ENCODE measurements at places on chromosomes 7 and 10.

- no peak for DNase-seq
Observed at GRCh38 chr7:12524794-12525386, 45.6 kb upstream of the SCIN start.

DNA sequence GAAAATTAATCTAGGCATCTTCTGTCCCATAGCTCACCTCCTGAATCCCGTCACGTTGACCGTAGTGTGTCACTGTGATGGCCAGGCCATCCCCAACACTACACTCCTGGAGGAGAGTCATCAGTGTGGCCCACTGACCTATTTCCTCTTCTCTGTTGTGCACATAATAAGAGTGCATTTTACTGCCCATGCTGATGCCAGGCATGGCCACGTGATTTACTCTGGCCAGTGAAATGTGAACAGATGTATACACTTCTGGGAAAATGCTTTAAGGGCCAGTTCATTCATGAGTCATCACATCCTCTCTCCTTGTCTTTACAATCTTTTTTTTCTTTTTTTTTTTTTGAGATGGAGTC, 101.9 kb upstream of the PIP4K2A start:
- peak; percentile 68 for DNase-seq

GRCh38 chr10:23342213-23342884, 2.2 kb downstream of the C10orf67 start:
- DNase-seq: no peak

DNA sequence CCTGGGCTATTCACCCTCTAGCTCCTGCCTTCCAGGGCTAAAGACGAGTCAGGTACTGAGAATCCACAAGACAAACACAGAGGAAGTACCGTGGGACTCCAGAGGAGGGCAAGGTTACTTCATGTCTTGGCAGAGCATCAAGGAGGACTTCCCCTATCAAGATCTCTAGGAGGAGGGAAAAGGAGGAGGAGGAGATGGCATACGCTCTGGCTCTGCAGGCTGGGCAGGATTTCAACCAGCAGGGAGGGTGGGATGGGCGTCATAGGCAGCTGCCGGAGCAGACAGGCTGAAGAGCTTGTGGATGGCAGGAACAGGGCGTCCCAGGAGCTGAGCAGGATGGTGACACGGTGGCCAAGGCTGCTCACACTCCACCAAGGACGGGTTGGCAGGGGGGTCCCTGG, 21.3 kb downstream of the MDH2 start:
- DNase-seq: no peak

DNA sequence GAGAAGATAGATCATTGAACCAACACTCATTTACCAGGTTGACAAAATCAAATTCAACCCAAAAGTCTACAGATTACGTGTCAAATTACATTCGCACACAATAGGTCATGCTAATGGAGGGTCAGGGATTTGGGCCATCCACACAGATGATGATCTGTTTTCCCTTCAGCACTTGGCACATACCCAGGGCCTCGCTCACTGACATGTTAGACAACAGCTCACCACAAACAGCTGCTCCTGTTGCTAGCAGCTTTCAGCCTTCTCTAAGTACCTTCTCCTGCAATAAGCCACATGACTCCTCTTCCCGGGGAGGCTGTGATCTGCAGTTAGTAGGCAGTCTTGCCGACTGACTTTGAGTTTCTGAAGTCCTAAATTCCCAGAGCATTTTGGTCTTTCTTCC, 18.4 kb downstream of the NKX2-3 start:
- DNase-seq: no peak

DNA sequence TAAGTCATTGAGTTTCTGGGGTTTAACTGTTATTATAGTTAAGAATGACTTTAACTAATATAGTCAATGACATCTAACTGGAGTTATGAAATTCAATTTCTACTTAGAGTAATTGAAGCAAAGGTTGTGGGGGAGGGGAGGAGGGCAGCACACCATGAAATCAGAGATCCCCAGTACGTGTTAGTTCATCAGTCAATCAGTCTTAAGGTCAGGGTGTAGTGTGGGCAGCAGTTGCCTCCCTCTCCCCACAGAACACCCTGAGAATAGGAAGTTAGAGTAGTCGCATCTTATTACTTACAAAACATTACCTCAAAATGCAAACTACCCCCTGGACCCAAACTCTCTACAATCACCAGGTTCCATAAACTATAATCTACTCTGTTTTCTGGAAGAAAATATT, 7.0 kb upstream of the HPS1 start:
- no peak for DNase-seq

GRCh38 chr10:8037941-8038894, 16.3 kb upstream of the GATA3 start:
- DNase-seq: peak; percentile 28

DNA sequence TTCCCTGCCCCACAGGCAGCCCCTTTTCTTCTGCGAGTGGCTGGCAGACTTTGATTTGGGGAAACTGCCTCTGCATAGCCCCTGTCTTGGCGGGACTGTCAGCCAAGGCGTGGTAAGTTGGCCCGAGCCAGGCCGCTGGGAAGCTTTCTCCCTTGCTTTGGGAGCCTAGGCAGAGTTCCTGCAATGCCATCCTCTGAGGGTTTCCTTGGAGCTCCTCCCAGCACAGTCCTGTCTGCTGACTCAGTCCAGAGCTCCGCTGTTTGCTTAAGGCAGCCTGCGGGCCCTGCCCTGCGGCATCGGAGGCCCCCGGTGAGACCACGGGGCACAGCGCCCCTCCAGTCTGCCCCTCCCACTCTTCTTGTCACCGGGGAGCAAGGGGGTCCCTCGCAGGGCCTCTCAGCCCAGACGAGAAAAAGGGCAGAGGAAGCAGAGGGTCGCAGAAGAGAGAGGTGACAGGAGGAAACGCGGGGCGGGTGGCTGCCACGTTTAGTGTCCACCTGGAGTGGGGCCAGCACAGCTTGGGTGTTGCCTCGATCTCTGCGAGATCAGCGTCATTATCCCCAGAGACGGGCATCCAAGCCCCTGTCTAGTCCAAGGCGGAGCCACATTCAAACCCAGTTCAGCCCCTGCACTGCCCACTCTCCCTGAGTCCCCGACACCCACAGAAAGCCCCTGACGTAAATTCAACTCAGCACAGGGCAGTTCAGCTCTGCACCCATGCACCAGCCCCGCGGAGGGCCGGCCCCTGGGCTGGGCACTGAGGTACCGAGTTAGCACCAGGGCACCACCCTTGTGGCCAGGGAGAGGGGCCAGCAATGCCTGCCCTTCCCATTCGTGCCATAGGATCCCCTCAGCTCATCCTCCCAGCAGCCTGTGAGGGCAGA, 59.0 kb upstream of the CHST15 start:
- DNase-seq: peak; percentile 89

GRCh38 chr10:69938541-69938991, 114.1 kb upstream of the MACROH2A2 start:
- DNase-seq: no peak

DNA sequence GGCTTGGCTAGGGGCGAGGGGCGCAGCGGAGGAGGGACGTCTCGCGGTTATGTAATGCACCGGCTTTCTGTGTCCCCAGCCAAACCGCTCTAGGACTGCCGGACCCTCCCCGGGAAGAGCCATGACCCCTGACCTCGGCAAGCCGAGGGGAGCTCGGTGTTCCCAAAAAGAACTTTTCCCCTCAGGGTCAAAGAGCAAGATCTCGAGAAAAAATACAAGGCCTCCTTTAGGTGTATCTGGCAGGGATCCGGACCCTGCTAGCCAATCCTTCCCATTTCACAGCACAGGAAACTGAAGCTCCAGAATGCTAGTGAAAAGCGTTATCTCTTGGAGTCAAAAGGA, 590 bp upstream of the SLC16A12 start:
- no peak for DNase-seq

- DNase-seq: no peak
Observed at GRCh38 chr10:37860494-37861190, 3.2 kb upstream of the ZNF248 start.

DNA sequence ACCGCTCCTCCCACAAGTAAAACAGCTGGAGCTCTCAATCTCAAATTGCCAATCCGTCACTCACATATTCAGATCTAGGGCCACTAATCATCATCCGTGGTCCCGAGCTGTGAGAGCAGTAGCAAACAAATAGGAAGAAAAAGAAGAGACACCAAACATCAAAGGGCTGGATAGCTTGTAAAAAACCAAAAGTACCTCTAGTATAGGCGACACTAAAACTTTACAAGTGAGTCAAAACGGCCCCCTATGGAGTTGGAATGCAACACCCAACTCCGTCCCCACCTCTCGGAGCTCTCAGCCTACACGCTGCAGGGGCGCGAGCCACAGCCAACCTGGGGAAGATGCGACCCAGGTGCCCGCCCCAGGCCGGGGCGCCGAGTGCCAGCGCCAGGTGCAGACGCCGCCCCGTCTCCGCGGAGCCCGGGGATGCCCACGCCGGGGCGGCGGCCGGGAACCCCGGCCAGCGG, 581 bp downstream of the FAM3C start:
- DNase-seq: no peak

- no peak for DNase-seq
Observed at GRCh38 chr7:110704225-110704624, 386.7 kb upstream of the LRRN3 start.

DNA sequence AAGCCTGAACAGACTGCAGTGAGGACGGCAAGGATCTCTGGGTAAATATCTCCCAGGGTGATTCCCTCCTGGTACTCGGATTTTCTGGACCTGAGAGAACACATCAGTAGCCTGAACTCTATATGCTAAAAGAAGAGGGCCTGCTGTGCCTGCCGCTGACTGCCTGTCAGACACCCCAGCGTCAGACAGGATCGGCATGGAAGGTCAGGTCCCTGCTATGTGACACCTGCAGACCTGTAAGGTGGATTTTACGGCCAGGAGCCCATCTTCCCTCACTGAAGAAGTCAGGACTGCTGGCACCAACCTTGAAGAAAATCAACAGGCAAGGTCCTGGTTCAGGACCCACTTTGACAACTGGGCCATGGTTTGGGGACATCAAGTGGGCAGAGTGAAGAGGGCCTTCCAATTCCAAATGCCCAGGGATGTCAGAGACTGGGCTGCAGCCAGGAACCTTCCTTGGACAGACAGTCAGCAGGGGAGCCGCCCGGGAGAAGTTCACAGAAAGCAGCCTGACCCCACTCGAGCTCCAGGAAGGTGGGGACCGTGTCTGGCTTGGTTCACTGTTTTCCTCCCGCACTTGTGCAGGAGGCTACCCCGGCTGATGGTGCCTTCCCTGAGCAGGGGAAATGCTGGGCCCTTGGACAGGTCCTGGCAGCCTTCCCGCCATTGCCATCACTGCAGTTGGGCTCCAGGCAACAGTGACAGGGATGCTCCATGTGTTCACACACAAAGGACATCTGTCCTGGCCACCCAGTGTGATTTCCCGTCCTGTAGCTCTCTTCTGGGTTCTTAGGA, 91.8 kb upstream of the LANCL2 start:
- DNase-seq: no peak

GRCh38 chr7:129615018-129615417, 3.5 kb downstream of the NRF1 start:
- no peak for DNase-seq

DNA sequence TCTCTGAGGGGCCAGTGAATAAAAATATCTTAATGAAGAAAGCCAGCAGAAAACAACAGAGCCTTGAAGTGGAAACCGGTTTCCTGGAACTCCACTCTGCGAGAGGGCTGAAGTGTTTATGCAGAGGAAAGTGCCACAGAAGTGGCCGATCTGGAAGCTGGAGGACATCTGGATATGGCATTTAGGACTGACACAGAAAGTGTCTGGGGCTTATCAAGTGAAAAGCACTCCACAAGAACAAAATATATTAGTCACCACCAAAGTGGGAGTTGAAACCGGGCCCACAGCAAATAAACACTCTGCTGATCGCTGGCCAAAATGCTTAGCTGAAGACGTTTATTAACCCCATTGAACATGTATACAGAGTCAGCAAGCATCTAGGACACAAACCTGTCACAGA, 7.8 kb downstream of the NOD1 start:
- no peak for DNase-seq

- peak; percentile 47 for DNase-seq
Observed at GRCh38 chr7:39609113-39609934, 14.0 kb upstream of the RALA start.

GRCh38 chr10:133122171-133122935, 34.6 kb downstream of the ADGRA1 start:
- DNase-seq: peak; percentile 72

DNA sequence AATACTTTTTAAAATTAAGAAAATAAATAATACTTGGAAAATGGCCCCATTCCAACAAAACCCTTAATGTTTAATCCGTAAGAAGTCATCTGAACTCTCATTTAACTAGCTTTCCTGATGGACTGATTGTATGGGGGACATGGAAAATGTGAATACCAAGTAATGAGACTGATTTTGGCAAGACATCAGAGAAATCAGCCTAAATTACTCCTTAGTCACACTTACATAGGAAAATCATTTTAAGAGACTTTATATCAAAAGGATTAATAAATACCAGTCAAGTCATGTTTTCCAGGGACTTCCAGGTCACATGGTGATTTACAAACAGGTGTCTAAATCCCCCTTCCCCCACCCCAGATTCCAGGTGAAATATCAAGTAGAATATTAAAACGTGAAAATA, 58.2 kb downstream of the GRM8 start:
- no peak for DNase-seq

Measured in aorta (tissue), 5 donors.